ENCODE measurements at places on chromosomes 6 and 20.

DNA sequence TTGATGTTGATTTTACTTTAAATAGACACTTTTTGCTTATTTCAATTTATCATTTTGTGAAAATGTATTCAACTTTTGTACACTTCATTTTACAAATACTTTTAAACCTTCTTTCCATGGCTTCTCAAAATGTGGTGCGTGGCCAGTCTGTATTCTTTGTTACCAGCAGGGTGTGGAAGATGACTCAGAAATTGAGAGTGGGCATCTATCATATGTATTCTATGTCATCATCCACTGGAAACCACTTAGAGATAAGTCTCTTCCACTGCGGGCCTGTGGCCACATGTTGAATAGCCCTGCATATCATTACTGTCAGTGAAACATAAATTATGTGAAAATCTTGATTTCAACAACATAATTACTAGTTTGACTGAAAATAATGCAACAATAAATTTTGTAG, 52.6 kb upstream of the MC3R start:
- DNase-seq, result no peak

DNA sequence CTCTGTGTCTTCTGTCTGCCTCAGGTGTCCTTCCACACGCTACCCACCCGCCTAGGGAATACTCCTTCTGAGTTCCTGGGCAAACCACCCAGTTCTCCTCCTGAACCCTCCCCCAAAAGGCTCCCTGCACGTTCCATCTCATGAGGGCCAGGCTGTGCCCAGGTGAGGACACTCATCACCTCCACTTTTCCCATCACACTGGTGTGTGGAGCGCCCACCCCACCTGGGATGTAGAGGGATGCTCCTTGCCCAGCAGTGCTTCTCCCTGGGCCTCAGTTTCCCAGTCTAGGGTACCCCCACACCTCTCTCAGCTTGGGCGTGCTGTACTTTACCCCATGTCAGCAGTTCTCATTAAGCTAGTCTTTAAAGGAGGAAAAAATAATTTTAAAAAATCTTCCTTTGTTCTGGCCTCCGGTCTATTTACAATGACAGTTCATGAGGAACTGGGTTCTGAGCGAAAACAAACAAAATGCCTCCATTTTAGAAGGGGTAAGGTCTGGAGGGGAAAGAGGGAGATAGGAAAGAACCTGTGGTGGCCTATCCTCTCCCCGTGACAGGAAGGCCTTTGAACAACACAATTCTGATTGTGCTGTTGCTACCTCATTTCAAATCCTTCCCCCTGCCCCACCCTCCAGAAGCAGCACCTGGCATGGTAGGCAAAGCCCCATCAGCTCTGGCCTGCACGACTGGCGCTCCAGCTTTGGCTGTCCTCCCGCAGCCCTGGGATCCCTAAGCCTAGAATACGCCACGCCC, 1.7 kb upstream of the C20orf203 start:
- no peak for DNase-seq

DNA sequence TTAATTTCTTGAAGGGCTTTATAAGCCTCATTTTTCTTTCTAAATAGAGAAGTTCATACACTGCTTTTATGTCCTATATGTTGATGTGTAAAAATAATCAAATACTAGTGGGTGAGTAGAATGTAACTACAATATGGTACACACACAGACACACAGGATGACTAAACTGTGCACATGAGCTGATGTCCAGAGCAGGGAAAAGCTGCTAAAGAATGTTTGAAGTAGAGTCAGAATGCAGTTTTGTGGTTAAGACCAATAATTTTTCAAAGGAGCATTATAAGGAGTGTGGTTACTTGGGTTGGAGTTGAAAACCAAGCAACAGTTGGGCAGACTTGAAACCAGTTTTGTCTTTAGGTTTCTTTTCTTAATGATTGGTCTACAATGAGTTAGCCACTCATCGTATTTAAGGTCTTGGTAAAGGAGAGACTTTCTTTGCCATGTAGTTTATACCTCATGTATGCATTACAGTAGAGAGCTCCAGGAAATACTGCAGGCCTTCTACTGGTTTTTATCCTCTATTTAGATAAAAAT, 196.6 kb downstream of the ESR1 start:
- no peak for DNase-seq

- DNase-seq, result no peak
Observed at GRCh38 chr20:64062276-64062595, 762 bp upstream of the TCEA2 start.

GRCh38 chr6:21807299-21808044, 213.9 kb downstream of the SOX4 start:
- DNase-seq, result no peak

DNA sequence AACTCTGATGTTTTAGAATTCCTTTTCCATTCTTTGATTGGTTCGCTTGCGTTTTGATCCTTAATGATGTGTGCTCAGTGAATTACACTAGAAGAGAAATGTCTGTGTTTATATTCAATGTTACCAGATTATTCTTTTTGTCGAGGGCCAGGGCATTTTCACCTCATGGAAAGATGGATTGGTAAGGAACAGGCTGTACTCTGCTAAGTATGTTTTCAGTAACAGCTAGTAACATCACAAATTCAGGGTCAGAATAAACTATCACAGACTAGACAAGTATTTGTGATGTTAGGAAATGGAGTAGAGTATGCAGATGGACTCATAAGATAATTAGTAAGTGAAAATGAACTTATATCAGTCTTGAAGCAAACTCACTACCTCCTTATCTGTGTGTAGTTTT, 235.6 kb downstream of the SOX4 start:
- DNase-seq, result no peak

- DNase-seq, result no peak
Observed at GRCh38 chr6:24188578-24189080, 62.6 kb downstream of the NRSN1 start.

GRCh38 chr20:53281557-53282117, 309.5 kb downstream of the TSHZ2 start:
- no peak for DNase-seq

GRCh38 chr6:73796881-73797280, 100.9 kb downstream of the CD109 start:
- DNase-seq, result no peak

- DNase-seq, result no peak
Observed at GRCh38 chr20:49306903-49307620, 29.2 kb upstream of the ZNFX1 start.

DNA sequence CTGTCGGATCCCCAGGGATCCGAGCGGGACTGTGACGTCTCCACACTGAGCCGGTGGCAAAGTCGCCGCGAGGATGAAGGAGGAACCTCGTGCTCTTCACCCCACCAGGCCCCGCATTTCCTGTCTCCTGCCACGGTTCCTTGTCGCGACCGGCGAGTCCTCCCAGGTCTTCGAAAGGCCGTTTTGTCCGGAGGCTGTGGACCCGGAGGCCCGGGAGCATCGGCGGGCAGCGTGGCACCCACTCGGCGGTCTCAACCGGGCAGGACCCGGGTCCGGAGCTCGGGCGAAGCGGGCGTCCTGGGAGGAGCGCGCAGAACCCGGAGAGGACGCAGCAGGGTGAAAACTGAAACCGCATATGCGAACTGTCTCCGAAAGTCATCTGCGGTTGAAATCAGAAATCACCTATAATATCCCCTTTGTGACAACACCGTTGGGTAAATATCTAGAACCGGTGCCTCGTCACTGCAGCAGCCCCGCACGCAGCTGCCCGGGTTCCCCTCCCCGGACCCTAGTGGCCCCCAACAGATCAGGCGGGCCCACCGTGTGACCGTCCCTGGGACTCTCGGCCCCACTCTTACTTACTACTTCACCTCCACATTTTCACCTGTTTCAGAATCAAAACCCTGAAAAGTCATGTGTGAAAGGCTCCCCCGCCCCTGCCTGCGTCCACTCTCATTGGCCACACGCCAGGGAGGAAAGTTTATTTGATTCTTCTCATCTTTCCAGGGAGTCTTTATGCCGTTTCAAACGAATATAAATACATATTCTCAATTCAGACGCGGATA, 3.1 kb upstream of the ULBP2 start:
- peak; percentile 55 for DNase-seq

DNA sequence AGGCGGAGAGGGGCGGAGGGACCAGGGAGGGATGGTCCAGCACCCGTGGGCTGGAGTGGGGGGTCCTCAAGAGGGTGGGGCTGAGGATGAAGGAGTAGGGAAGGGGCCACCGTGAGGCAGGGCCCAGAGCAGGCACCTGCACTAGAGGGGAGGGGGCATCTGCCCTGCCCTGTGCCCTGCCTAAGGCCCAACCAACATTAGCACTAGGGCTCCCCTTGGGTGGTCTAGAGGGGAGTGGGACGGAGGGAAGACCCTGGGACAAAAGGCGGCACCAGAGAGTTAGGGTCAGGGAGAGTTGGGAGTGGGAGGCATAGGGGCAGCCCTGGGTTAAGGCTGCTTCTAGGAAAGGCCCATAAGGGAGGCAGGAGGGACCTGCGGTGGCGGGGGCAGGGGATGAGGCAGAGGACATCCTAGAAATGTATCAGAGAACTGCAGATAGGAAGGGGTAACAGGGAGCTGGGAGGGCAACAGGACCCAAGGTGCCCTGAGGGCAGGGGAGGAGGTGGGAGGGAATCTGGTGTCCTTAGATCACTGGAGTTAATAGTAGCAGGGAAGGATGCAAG, 24.5 kb downstream of the HLA-F start:
- no peak for DNase-seq

DNA sequence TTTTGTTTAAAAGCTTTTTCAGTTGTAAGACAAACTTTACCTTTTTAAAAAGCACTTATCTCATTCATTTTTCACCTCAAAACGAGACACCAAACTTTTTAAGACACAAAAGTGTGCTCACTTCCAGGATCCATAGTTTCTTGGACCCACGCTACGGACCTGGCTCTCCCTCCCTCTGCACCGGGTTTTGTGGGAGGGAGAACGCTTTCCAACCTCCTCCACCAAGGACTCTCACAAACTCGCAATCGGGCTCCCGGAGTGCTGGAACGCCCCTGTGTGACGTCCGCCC, 436 bp downstream of the CAGE1 start:
- no peak for DNase-seq

GRCh38 chr6:48994811-48995210, 468.2 kb downstream of the MMUT start:
- no peak for DNase-seq

- DNase-seq, result no peak
Observed at GRCh38 chr20:40677343-40677924, 11.6 kb downstream of the MAFB start.

GRCh38 chr20:6157345-6157744, 34.5 kb upstream of the FERMT1 start:
- DNase-seq, result no peak

DNA sequence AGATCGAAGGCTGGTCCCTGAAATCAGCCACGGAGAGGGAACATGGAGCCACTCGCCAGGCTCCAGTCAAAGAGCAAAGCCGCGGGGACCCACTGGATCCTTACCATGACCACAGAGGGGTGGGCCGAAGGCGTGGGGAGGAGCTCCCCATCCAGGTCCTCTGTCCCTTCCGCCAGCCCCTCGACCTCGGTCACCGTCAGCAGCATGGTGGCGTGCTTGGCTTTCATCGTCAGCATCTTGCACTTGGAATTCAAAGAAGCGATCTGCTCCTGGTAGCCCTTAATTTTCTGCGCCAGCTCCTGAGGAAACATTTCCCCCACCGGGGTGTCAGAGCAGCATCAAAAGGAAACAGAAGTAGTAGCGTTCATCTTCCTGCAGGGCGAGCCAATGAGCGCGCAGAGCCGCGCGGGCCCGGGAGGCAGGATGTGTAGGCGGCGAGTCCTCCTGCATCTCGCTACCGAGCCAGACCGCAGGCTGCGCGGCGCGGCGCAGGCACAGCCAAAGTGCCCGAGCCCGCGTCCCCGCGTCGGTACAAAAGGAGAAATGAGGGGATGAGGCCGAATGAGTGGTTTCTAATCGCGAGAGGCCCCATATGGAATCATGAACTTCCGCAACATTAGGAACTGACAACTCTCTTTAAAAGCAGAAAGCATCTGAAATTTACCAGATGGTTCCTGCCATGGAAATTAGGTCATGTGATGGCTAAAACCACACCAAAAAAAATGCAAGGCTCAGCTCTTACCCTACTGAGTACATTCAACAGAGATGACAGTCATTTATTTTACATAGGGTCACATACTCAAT, 335.2 kb downstream of the SYNE1 start:
- peak; percentile 78 for DNase-seq

GRCh38 chr20:59157961-59158541, 5.6 kb upstream of the ZNF831 start:
- DNase-seq, result no peak

DNA sequence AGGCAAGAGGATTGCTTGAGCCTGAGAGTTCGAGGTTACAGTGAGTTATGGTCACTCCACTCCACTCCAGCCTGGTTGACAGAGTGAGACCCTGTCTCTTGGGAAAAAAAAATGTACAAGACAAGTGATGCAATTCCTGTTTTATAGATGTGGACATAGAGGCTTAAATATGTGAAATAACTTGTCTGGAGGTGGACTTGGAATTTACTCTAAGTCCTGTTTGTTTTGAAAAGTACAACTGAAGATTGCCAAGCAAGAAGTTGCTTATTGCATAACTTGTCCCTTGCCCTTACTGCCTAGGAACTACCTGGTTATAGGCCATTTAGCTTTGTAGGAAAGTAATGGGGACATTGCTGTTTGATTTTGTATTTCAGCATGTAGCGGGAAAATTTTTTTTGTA, 26.0 kb upstream of the ADIG start:
- no peak for DNase-seq

DNA sequence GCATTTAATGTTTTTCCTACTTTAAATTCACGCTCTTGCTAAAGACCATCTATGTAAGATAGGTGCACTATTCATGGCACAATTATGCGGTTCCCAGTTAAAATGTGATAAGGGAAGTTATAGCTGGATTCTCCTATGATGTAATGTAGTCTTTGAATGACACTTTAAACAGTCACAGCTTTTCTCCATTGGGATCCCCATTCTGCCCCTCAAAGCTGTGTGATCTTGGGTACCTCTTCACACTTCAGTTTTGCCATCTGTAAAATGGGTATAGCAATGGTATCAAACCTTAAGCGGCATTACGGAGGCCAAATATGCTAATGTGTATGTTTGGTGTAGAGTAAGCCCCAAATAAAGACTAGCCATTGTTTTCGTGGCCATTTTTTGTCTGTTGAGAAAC, 64.7 kb upstream of the ZNF217 start:
- no peak for DNase-seq

DNA sequence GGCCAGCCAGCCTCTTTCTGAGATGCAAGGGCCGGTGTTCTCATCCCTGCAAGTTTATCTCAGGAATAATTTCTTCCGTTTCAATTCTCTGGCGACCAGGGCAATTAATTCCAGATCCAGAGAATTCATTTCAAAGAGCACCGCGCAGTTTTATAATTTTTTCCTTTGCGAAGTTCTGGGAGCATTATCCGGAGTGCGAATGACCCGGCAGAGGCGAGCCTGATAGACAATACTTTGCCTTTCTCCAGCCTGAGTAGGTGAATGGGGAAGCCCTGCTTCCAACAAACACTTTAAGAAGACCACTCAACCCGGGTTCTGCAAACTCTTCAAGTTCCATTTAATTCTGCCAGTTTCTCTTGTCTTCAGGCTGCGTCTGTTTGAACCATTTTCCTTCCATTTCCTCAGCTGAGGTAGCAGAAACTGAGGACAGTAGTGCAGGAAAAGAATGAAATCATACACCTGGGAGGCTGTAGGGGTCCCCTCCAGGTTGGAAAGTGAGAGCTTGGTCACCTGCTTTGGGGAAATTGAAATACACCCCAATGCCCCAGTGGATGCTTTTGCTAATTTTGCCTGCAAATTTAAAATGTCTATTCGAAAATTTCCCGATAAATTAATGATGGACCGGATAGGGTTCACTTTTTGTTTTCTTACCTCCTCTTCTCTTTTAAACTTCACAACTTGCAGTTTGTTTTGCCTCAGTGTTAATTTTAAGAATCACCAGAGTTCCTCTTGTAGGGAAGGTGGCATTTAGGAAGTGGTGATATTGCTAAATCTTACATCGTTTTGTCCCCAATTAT, 1.1 kb downstream of the VGLL2 start:
- DNase-seq, result no peak

Data from T-cell (primary cell).